ENCODE measurements at places on chromosomes 13 and 19. TPM values are rescaled to one million over a fixed set of nuclear protein-coding genes. Genes with fewer than 3 reads are reported as not detected.

DNA sequence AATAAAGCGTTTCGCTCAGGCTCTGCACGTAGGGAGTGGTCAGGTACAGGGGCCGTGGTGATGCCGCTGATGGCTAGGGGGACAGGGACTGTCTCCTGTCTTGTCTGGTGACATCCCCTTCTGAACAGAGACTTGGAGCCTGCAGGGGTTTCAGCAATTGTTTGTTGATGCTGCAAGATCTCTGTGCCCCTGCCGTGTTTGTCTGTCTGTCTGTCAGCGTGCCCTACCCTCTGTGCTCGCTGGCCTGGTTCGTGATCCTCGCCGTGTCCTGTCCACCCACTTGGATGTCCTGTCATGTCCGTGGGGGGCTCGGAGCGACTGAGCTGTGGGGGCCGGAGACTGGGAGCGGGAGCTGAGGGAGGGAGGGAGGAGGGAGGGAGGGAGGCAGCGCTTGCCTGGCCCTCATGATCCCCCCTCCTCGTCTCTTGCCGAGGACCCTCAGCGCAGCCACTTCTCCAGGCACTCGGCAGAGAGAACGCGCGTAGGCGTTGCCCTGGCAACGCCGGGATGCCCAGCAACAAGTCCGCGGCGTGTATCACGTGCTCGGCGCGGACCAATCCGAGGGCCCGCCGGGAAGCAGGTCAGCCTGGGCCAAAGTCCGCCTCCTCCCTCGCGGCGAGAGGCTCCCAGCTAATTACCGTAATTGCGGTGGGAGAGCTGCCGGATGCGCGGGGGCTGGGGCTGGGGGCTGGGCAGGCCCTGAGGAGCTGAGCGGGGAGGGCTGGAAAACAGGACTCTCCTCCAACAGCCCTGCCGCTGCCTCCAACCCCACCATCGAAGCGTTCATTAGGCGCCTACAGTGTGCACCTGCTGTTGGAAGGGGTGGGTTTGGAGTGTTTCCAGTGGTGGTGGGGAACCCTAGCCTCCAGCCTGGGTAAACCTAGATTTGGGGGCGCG is 31.9 kb upstream of the FEM1A start:
- peak; percentile 38 for DNase-seq

DNA sequence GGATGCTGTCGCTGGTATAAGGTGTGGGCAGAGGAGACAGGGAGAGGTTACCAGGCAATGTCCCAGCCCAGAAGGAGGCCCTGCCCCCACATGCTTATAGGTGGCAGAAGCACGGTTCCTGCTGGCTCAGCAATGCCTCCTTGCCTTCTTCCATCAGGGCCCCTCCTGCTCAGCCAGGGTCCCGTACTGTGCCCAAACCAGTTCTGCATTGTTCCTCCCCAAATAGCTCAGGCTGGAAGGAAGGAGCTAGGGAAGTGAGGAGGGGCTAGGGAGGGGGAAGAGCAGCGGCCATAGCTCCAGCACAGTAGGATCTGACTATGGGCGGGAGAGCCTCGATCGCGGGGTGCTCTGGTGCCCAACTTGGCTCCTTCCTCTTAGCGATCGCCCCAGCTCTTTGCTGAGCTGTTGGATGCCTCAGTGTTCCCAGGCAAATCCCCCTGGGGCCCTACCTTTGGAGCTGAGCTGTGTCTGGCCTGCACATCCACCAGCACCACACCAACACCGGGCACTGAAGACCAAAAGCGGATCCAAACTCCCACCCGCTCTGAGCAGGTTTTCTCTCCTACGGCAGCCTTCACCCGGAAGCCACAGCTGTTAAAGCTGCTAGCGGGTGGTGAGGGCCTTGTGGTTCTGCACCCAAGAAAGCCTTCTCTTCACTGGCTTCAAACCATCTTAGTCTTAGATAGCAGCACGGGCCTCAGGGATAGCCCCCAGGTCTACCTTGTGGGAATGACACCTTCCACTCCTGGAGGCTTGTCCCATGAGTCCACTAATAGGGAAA is 32.1 kb upstream of the PEPD start:
- no peak for DNase-seq

GRCh38 chr13:35690581-35691207 is 214.2 kb upstream of the MAB21L1 start:
- no peak for DNase-seq

- DNase-seq = no peak
Measured at GRCh38 chr13:20492641-20493040, 33.0 kb downstream of the CRYL1 start.

- DNase-seq = no peak
Measured at GRCh38 chr13:104404325-104404724, 1338.1 kb upstream of the SLC10A2 start.

DNA sequence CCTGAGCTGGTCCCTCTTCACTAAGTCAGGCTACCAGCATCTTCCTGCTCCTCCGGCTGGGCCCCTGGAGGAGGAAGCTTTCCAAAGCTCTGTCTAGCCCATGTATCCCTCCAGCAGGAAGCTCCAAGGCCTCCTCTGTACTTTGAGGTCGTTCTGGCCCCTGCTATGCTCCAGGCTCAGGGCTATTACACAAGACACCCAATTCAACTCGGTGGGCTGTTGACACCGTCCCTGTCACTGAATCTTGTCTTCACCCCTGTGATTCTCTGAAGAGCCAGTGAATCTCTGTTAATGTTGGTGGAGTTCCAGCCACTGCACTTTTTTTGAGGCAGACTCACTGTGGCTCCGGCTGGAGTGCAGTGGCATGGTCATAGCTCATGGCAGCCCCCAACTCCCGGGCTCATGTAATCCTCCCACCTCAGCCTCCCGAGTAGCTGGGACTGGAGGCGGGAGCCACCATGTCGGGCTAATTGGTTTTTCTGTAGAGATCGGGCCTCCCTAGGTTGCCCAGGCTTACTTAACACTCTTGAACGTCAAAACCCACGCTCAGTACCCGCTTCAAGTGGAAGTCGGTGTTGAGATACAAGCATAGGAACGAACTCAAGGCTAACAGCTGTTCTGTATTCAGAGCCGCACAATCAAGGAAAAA is 512 bp upstream of the REX1BD start:
- no peak for DNase-seq

DNA sequence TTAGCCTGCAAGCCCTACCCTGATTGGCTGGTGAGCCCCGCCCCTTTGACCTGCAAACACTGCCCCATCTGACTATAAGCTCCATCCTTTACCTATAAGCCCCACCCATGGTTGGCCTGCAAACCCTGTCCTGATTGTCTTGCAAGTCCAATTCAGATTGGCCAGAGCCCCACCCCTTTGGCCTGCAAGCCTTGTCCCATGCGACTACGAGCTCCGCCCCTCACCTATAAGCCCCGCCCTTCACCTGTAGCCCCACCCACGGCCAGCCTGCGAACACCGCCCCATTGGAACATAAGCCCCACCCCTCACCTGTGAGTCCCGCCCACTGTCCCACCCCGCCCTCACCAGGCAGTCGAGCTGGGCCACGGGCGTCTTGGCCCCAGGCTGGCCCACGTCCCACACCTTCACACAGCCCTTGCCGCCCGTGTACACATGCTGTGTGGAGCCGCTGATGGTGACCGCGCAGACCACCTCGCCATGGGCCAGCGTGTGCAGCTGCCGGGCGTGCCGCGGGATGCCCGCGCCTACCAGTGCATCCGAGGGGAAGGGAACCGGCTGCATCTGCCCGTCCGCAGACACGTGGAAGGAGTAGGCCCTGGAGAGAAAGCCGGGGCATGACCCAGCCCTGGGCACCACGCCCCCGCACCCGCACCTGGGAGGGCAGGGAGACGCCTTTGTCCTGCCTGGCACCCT is 22.9 kb downstream of the TLE2 start:
- peak; percentile 26 for DNase-seq

DNA sequence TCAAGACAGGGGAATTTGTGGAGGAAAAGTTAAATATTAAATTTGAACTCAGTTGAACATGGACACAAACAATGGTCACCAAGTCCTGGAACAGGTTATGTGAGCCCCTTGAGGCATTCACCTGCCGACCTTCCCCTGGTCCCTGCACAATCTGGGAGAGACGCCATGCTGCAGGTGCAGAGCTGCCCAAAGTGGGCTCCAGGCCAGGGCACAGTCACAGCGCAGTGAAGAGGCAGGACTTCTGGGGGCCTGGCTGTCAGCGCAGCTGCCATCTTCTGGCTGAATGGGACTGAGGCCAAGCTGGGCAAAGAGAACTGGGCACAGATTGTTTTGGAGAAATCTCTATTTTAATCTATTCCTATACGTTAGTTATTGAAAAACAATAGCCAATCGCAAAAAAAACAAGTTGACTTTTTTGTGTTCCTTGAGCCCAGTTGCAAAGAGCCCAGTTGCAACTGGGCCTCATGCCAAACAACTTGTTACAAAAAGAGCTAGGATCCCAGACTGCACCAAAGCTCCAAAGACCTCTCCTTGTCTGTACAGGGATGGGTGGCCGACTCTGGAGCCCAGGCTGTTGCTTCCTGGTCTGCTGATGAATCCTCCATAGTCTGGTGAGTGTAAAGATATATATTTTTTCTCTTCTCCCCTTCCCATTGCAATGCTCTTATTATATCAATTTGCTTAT is 1.2 kb upstream of the ZNF626 start:
- DNase-seq = no peak

DNA sequence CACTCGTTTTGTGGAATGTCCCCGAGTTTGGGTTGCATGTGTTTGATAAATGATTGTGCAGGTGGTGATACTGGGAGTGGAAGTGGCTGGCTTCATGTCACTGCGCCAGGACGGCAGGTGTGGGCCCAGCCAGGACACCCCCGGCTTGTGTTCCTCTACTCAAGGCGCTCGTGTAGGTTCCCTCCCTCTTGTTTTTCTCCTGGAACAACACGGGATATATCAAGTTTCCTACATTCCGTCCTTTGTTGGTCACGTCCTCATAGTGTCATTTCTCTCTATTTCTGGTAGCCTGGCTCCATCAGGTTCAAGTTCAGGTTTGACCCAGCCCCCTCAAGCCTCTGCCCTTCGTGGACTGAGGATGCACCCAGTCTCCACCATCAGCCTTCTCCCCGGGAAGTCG is 16.3 kb downstream of the IL17D start:
- DNase-seq = no peak

- no peak for DNase-seq
Measured at GRCh38 chr13:91719033-91719432, 320.6 kb downstream of the GPC5 start.

DNA sequence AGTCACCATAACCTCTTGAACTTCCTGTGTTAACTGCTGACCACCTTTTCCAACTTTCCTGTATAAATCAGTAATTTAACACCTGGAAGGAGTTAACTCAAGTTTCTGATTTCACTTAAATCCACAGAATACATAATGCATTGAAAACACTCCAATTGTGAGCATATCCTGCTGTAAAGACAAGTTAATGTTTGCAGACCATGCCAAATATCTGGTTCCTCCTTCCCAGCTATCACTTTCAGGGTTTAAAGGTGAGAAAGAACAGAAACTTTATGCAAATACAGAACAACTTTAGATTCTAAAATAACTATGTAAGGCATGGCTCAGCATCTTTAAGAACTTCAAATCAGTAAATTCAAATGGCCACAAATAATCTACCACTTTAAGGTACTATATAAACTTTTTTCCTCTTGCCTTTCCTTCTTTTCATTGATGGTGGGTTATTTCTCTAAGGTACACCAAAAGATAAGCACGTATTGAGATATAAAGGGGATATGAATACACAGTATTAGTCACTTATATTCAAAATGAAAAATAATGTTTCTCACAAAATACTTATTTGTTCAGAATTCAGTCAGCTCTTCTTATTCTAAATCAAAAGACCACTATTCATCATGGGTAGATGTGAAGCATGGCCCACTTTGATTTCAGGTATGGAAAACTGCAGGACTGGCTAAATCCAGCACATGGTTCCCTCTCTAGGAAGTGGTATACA is 6.6 kb upstream of the TPTE2 start:
- no peak for DNase-seq

DNA sequence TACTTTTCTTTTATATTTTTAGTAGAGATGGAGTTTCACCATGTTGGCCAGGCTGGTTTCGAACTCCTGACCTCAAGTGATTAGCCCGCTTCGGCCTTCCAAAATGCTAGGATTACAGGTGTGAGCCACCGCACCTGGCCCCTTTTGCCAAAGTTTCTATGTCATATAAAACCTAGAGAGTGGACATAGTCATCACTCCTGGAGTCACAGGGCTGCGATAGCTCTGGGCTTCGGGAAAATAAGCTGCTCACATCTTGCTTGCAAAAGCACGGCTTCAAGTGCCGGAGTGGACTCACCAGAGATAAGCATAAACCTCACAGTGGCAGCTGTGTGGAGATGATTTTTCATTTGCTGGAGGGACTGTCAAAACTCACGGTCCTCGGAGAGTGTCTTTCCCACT is 171.2 kb downstream of the TEX29 start:
- no peak for DNase-seq

DNA sequence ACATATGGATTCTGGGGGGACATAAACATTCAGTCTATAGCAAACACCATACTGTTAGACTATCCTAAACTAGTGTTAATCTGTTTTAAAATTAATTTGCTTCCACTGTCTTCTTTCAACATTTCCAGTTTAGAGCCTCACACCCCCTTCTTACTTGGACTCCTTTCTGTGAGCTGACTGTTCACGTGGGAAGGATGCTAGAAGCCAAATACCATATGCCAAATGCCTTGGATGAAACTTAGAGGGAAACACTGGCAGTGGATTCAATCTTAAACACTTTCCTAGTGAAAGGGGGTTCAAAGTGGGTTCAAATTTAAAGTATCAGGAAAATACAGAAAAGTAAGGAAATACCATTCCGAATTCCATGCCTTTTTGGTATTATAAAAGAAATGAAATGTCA is 113.6 kb downstream of the HS6ST3 start:
- DNase-seq = no peak

- DNase-seq = peak; percentile 24
Measured at GRCh38 chr19:35295792-35296462, 4.0 kb downstream of the MAG start.

- no peak for DNase-seq
Measured at GRCh38 chr19:28396287-28396831, 816.6 kb downstream of the UQCRFS1 start.

GRCh38 chr19:38072776-38073750 is 151.0 kb downstream of the DPF1 start:
- no peak for DNase-seq

- DNase-seq = no peak
Measured at GRCh38 chr13:30026093-30026492, 175.7 kb upstream of the UBL3 start.

- no peak for DNase-seq
Measured at GRCh38 chr13:38879278-38879677, 111.4 kb downstream of the STOML3 start.

GRCh38 chr13:34913040-34913439 is 29.0 kb upstream of the NBEA start:
- no peak for DNase-seq

GRCh38 chr13:39054112-39054511 is 15.9 kb downstream of the NHLRC3 start:
- no peak for DNase-seq

GRCh38 chr19:3710265-3710812 is 2.2 kb downstream of the TJP3 start:
- DNase-seq = no peak

SEMA6B gene
- polyA plus RNA-seq = not detected

ZNF471 gene
- polyA plus RNA-seq = not detected

LILRB5 gene
- not detected for polyA plus RNA-seq

RXFP2 gene
- not detected for polyA plus RNA-seq

SGCG gene
- polyA plus RNA-seq = not detected

TEX29 gene
- not detected for polyA plus RNA-seq

EFNA2 gene
- not detected for polyA plus RNA-seq

NCR1 gene
- polyA plus RNA-seq = not detected

CBARP gene
- not detected for polyA plus RNA-seq
